HCT116 (cell line): ENCODE measurements at places on chromosomes 3 and 15. TPM values are rescaled to one million over a fixed set of nuclear protein-coding genes. Genes with fewer than 3 reads are reported as not detected.
A peak's percentile ranks its signal among the peaks of the same experiment; 100 is the strongest.

DNA sequence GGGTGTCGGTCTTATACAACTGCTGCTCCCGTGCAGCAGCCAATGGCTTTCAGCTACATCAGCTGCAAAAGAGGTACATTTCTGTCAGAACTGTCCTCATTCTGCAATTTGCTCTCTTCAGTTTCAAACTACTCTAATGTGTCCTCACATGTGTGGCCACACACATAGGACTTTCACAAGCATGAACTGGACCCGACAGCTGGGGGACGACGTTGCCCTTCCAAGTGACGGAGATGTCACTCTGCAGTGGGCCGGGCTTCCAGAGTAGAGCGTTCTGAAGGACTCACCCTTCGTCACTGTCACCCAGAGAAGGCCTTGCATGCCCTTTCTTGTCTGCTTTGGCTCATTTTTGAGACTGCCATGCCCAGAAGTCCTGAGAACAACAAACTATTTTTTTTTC is 189.8 kb downstream of the ATP10A start:
- DNase-seq, result no peak

SLC27A2 gene
- 14.0 TPM for total RNA-seq

DNA sequence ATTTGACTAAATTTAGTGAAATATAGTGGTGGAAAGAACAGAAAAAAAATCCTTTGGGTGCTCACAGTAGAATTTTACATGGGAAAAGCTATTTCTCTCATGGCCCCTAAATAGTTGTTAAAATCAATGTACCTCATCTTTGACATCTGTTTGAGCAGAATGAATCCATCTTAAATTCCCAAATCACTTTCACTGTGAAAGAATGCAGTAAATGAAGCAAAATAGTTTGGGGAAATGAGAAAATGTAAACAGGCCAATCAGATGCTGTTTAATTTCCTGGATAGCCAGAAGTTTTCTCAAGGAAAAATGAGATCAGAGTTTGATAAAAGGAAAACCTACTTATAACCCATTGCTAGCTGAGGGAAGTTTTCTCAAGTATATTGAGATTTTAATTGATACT is 406.9 kb downstream of the ROBO2 start:
- DNase-seq, result no peak

DNA sequence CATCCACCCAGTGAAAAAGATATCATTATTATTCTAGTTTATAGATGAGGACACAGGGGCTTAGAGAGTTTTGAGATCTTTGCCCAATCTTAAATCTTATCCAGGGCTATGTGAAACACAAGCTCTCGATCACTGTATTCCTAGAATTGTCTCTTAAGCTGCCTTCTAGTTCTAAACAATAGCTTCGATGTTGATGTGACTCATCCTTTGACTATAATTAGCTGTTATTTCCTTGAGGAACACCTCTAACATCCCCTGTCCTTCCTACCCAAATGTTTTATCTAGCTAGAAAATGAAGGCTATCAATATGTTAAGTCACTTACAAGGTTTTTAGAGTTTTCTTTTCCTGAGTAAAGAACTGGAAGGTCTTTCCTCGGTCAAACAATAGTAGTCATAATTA is 83.1 kb upstream of the STAC start:
- no peak for DNase-seq

DNA sequence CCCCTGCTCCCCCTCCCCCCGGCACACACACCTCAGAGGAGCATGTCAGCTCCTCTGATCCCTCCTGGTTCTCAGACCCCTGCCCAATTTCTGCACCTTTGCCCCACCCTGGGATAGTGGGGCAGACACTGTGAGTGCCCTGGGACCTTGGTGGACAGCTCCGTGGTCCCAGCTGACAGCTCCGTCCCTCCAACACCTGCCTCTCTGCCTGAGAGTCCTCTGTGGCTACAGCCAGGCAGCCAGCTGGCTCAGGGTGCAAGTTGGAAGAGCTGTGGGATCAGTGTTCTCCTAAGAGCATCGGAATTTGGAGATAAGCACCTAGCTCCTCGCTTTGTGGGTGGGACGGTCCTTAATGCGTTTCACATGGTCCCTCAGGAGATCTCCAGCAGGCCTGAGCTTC is 43.7 kb upstream of the PGPEP1L start:
- DNase-seq, result no peak

REC114 gene
- total RNA-seq, result not detected

GRCh38 chr3:174229916-174230315 is 629.2 kb upstream of the NAALADL2 start:
- no peak for DNase-seq

DNA sequence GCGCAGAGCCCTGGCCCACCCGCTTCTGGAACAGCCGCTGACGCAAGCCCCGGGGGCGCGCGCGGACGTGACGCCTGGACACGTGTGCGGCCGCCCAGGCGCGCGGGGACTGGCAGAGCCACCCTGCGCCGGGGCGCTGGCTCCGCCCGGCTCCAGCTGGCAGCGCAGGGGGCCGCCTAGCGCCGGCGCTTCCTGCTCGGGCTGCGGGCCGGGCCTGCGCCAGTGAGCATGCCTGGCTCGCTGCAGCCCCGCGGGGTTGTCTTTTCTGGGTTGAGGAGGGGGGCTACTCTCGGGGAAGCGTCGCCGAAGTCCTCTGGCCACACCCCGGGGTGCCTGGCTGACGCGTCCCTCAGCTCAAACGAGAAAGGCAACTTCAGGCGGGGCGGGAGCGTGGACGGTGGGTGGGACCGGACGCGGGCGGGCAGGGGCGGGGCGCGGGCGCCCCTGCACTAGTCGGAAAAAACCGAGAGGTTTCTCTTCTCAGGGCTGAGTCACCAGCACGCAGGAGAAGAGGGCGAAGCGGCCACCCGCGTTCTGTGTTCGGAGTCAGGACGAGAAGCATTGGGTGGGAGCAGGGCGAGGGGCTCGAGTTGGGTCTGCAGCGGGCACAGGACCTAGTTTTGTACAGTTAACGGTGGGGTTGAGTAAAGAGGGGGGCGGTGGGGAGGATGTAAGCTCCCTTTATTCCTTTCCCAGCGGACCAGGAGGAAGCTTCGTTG is at the start of gene SIAH2:
Gene SIAH2, minus strand, starts transcription at position 48 of the 719 bp plus-strand sequence. CDS start 320 bp downstream, outside the sequence.
- peak; percentile 89 for DNase-seq

DNA sequence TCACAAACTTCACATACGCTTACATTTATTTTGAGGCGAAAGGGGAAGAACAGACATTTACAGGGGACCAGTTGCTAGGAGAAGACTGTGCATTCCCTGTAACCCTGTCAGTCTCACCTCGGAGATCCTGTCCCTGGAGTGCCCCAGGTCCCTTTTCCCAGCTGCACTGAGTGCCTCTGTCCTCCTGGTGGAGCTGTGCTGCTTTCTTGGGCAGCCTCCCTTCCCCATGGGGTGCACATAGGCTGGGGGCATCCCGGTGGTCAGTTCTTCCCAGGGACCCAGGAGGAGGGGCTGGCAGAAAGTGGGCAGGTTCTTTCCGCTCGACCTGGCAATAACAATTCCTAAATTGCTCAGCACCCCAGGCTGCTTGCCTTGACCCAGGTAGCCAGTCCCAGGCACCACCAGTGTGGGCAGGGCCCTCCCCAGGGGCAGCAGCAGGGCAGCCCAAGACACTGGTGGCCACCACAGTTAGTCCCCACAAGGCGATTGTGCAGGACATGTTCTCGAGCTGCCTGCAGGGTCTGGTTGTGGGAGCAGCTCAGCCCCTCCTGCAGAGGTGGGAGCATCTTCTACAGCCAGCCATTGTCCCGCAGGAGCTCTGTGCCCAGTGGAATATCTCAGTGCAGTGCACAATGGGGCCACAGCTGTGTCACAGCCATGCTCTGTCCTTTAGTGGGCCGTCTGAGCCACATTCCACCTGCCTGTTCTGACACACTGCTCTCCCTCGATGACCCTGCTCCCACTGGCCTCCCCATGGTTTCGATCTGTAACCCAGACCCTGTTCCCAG is 36.3 kb downstream of the APBA2 start:
- no peak for DNase-seq

DNA sequence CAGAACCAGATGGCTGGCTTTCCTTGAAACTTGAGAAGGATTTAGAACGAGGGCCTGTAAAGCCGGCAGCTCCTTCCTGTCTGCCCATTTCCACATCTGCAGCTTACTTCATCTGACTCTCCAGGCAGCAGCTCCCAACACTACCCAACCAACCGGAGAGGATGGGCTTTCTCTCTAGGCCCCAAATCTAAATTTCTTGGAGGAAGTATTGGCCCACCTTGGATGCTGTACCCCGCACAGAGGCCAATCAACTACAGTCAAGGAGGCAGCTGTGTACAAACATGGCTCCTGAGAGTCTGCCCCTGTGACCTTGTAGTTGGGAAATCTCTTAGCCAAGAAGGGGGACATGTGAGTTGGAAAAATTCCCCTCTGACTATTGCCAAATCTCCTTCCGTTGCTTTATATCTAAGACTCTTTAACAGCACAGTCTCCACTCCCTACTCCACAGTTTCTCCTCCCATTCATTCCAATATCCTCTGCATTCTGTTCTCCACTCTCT is 8.0 kb upstream of the ACAP2 start:
- no peak for DNase-seq

CEMIP gene
- total RNA-seq, result 3.5 TPM

DNA sequence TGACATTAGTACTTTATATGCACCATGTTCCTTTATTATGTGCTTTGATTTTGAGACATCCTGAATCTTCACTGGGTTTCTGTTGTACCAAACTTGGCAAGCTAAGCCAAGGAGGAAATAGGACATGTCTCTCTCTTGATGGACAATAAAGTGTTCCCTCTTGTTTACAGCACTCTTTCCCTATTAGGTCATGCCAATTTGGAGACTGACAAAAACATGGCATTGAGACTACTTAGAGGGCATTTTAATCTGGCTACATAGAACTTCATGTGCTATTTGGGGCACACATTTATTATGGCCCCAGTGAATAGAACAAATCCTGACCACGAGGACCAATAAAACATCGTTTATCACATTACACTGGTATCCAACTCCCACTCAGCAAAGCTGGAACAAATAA is 85.3 kb upstream of the TNFSF10 start:
- no peak for DNase-seq
